KBM-7 (cell line): ENCODE measurements at places on chromosomes 11 and 22.
A peak's percentile ranks its signal among the peaks of the same experiment; 100 is the strongest.

GRCh38 chr11:8206251-8207079 lies 37.6 kb upstream of the RIC3 start:
- peak; percentile 95 for DNase-seq

DNA sequence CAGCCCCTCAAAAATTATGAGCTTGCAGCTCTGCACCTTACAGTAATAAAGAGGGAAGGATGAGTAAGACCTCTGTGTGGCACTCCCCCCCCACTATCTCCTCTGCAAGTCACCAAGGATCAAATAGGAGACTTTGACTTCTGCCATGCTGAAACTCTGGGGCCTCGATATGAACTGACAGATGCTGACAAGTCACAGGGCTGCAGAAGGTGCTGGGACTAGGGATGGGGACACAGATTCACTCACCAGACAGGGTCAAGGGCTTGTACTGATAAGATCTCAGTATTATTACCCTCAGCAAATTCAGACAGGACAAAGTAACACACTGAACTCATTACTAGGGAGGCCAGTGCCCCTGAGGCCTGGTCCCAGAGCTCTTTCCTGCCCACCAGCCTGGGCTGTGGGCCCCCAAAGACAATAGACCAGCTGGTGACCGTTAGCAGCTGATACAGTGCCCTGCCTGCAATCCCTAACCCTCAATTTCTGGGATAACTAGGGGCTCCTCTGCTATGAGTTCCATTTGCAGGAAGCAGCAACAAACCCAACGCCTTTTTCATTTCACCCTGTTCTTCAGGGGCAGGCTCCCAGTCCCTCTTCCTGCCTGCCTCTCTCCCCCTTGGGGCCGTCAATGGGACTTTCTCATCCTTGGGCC lies 20.1 kb downstream of the TMPRSS13 start:
- no peak for DNase-seq

GRCh38 chr11:34345991-34346480 lies 11.8 kb downstream of the ABTB2 start:
- no peak for DNase-seq

DNA sequence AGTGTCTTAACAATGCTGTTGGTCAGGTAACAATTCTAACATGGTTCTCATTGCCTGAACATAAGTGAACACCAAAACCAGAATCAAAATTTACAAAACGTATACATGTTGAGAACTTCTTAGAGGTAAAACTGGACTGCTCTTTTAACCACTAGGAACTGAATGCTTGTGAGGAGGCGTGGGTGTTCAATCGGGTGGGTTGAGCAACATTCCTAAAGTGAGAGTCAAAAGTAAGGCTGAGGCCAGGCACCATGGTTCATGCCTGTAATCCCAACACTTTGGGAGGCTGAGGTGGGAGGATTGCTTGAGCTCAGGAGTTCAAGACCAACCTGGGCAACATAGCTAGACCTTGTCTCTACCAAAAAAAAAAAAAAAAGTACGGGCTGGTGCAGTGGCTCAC lies 11.5 kb downstream of the PPME1 start:
- no peak for DNase-seq

GRCh38 chr22:28232204-28232603 lies 313.1 kb upstream of the PITPNB start:
- DNase-seq, result no peak
